ENCODE measurements at places on chromosomes 2 and 18. TPM values are rescaled to one million over a fixed set of nuclear protein-coding genes. Genes with fewer than 3 reads are reported as not detected.

Gene CRYGD
- total RNA-seq, result 1.3 TPM

Gene ATAD2B
- 20.1 TPM for total RNA-seq

Gene DLX1
- 1.5 TPM for total RNA-seq

Gene CPLX4
- not detected for total RNA-seq

Gene FBXO15
- 4.1 TPM for total RNA-seq

Gene PLGLB2
- total RNA-seq, result 6.8 TPM

Gene KCNF1
- total RNA-seq, result 46.1 TPM

Gene TM4SF20
- not detected for total RNA-seq

Gene PRKAG3
- total RNA-seq, result not detected

Gene ATP6V1B1
- not detected for total RNA-seq

Gene PRKD3
- 12.6 TPM for total RNA-seq

Gene TRIM43
- not detected for total RNA-seq

Gene PROKR1
- not detected for total RNA-seq

Gene CDK15
- total RNA-seq, result 0.30 TPM

Gene THSD7B
- 1.6 TPM for total RNA-seq

Gene AQP12B
- not detected for total RNA-seq

Gene CBLN2
- total RNA-seq, result 120 TPM

Gene KATNAL2
- total RNA-seq, result 16.7 TPM
